Myocyte (in vitro differentiated cells): ENCODE measurements at places on chromosomes 6 and 20. TPM values are rescaled to one million over a fixed set of nuclear protein-coding genes. Genes with fewer than 3 reads are reported as not detected.

The KAT14 gene
- total RNA-seq = 25.4 and 26.4 TPM in 2 replicates

The MOXD1 gene
- total RNA-seq = 4.5 and 6.5 TPM in 2 replicates

The CTAGE9 gene
- total RNA-seq = not detected in 2 replicates

The ARMC12 gene
- total RNA-seq = 0.16 and 0.37 TPM in 2 replicates

The OLIG3 gene
- not detected in 2 replicates for total RNA-seq

The OR2H2 gene
- total RNA-seq = not detected in 2 replicates

The VSTM2L gene
- 77.5 and 139 TPM in 2 replicates for total RNA-seq

The C6orf163 gene
- total RNA-seq = 0.10 and 0.75 TPM in 2 replicates

The NTSR1 gene
- not detected in 2 replicates for total RNA-seq

The ANKS1A gene
- 70.6 and 90.2 TPM in 2 replicates for total RNA-seq

The COL9A3 gene
- 0.05 TPM in 1 of 2 replicates, not detected in the other for total RNA-seq

The CGA gene
- not detected in 2 replicates for total RNA-seq

The FKBP1C gene
- total RNA-seq = 0.43 and 0.52 TPM in 2 replicates

The SLC22A16 gene
- total RNA-seq = not detected in 2 replicates

The FAM184A gene
- total RNA-seq = 0.99 and 1.5 TPM in 2 replicates

The EEF1A2 gene
- 456 and 555 TPM in 2 replicates for total RNA-seq

The DOK5 gene
- total RNA-seq = 0.10 and 0.96 TPM in 2 replicates
